ENCODE measurements at places on chromosomes 3 and 15.

- no peak for DNase-seq
Observed at GRCh38 chr15:64824929-64825430, 467 bp downstream of the PIF1 start.

- DNase-seq = no peak
Observed at GRCh38 chr3:155377071-155377470, 83.6 kb upstream of the STRIT1 start.

- DNase-seq = no peak
Observed at GRCh38 chr15:51108933-51109550, 14.3 kb upstream of the TNFAIP8L3 start.

DNA sequence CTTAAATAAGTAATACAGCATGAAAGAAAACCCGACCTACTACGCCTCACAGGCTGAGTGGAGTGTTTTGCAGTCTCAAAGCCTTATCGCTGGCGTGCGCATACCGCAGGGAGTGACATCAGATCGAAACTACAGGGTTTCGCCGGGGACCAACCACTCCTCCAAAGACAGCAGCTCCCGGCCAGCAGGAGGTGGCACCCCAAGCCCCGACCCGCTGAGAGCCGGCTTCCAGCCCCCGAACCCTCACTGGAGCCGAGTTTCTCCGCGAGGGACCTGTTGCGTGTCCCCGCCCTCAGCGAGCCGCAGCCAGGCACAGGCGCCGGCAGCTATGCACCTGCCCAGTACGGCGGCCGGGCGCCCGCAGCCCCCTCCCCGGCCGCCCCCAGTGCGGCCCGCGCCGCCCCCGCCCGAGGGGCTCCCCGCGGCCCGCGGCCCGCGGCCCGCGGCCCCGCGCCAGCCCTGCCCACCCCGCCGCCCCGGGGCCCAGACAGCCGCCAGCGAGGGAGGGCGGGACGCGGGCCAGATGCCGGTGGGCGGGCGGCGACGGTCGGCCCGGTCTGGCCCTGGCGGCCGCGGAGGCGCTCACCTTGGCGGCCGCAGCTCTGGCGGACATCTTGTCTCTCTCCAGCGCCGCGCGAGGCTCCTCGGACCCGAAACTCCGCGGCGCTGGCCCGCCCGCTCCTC lies 710 bp downstream of the TJP1 start:
- no peak for DNase-seq

DNA sequence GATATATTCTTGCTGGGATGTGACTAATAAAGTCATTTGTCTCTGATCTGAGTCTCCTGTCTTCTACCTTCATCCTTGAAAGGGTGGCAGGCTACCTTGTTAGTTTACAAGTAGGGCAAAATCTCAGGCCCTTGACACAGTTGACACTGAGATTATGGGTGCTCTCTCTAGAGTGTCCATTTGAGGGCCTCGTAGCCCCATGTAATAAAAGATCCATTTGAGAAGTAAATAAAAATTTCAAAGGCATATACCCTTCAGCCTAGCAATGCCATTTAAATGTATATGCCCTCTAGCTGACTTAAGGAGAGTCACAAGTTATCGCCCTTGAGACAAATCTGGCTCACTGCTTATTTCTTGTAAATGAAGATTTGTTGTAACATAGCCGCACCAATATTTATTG lies 98.6 kb downstream of the TCF12 start:
- no peak for DNase-seq

GRCh38 chr3:31213869-31214486 lies 318.7 kb upstream of the STT3B start:
- DNase-seq = peak; percentile 52

DNA sequence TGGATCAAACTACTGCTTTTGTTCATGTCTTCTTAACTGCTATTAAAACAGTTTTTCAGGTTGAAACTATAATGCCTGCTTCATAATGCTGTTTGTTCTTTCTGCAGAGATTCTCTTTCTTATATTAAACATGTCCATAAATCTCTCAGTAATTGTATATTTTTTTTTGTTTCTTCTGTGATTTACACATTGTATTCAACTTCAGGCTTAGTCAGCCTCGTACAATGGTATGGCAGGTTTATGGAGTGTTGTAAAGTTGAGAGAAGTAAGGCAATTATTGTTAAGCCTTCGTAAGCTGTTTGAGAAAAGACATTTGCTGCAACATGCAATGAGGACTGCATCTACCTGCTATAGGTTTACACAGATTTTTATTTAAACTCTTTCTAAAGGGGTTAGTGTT lies 977.1 kb downstream of the DIPK2A start:
- DNase-seq = no peak

GRCh38 chr3:134816623-134817022 lies 21.6 kb downstream of the EPHB1 start:
- no peak for DNase-seq

GRCh38 chr3:158050461-158050860 lies 55.8 kb downstream of the SHOX2 start:
- DNase-seq = no peak

- DNase-seq = peak; percentile 61
Observed at GRCh38 chr3:153284282-153284938, 122.4 kb downstream of the RAP2B start.

Data from CD4-positive, alpha-beta T cell treated with Interleukin-17A for 4 hours (primary cell).